ENCODE measurements at places on chromosomes 4 and X. TPM values are rescaled to one million over a fixed set of nuclear protein-coding genes. Genes with fewer than 3 reads are reported as not detected.

The NUDT11 gene
- 15.2 TPM for polyA plus RNA-seq

The ZFP42 gene
- not detected for polyA plus RNA-seq

The ENPP6 gene
- polyA plus RNA-seq: 0.33 TPM

The NEUROG2 gene
- polyA plus RNA-seq: not detected

DNA sequence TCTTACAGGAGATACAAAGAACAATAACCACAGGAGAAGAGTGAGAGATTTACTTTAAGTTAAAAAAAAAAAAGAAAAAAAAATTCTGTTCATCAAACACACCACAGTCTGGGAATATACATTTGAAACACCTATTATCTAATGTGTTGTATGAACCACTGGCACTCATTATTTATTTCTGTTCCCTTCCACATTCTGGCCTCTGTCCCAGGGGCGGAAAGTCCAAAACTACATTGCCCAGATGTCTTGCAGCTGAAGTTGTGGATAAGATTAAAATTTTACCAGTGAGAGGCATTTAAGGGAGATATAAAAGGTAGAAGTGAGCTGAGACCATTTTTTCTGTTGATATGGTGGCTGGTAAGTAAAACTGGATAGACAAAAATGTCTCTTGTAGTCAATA, 56.2 kb downstream of the SCLT1 start:
- DNase-seq: no peak

DNA sequence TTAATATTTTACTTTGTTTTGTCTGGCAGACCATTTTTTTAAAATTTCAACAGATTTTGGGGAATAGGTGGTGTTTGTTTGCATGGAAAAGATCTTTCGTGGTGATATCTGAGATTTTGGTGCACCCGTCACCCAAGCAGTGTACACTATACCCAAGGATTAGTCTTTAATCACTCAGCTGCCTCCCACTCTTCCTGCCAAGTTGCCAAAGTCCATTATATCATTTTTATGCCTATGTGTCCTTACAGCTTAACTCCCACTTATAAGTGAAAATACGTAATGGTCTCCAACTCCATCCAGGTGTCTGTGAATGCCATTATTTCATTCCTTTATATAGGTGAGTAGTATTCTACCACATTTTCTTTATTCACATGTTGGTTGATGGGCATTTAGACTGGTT, 281.7 kb upstream of the GK2 start:
- no peak for DNase-seq

DNA sequence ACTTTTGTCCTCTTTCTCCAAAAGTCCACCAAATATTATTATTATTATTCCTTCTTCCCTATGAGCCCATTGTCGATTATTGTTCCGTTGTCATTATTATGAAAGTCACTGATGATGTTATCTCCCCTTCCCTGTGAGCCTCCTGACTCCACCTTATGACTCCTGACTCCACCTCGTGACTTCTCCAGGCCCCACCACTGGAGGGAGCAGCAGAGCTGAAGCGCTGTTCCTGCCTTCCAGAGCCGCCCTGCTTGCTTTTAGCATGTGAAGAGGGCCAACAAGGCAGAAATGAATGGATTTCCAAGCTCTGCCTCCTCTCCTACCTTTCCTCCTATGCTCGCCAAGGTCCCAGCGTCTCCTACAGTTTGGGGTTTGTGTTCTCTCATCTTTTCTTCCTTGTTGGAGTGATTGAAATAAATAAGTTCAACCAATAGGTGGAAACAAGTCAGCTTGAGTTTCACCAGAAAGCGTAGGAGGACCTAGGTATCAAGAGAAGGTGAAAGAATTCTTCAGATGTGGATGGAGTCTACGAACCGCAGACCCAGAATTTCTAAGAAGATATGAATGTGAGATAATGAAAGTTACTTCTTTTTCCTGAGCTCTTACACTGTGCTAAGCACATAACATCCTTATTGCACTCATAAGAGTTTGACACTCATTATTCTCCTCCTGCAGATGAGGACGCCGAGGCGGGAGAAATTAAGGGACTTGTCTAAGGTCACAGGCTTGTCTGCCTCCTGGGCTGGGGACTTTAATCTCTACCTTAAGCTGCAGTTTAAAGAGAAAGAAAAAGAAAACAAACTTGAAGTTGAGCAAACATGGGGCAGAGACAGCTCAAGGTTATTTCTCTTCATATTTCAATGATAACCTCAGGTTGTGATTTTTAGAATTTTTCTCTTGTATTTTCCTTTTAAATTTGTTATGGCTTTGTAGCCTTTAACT, 26.1 kb downstream of the IGSF1 start:
- no peak for DNase-seq

DNA sequence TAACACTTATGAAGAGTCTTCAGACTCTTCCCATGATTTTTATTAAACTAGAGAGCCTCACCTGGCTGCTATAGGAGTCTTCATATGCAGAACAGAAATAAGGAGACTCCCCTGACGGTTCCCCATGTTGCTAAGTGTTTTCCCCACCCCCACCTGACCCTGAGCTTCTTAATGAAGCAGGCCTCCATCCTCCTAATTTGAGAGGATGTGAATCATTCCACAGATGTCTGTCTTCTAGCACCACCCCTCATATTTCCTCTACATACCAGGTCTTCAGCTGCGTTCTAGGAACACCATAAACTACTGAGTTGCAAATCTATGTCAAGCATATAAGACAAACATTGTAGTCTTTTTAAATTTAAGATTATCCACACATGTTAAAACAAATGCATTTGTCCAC, 36.9 kb downstream of the RP2 start:
- no peak for DNase-seq

DNA sequence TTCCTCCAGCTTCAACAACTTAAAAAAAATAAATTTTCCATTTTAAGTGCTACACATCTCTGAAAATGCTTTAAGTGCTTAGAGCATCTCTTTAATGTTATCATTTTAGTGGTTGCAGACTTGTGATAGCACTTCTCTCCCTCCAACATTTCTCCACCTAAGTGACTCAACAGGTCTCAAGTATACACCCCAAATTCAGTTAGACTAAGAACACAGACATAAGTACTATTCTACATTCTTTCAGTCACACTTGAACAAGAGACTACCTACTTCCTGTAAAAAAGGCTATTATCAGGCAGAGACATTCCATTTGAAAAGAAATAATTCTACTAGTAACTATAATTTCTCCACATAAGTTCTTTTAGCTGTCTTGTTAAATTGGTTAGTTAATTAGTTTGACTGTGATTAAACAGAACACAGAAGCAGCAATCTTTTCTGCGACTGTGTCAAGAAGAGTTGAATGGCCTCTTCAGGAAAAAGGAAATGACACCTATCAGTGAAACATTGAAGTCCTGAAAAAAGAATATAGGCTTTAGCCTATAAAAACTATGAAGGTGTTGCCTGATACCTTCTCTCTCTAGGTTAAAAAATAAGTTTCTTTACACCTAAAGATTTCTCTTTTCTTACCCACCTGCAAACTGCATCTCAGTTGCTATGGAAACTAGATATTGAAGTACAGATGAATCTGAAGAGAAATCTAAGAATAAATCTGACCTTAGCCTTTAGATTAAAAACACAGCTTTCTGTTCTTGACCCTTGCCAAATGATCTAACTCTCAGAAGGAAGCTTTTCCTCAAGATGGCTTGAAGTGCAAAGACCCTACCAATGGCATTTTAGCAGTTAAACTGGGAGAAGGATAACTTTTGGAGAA, 18.0 kb downstream of the NAF1 start:
- DNase-seq: peak; percentile 55

All from fibroblast of lung (primary cell).